ENCODE measurements at places on chromosomes 3 and 15. TPM values are rescaled to one million over a fixed set of nuclear protein-coding genes. Genes with fewer than 3 reads are reported as not detected.

Gene CHRNA7
- 1.1 TPM for total RNA-seq

Gene SYNPR
- total RNA-seq: 8.3 TPM

DNA sequence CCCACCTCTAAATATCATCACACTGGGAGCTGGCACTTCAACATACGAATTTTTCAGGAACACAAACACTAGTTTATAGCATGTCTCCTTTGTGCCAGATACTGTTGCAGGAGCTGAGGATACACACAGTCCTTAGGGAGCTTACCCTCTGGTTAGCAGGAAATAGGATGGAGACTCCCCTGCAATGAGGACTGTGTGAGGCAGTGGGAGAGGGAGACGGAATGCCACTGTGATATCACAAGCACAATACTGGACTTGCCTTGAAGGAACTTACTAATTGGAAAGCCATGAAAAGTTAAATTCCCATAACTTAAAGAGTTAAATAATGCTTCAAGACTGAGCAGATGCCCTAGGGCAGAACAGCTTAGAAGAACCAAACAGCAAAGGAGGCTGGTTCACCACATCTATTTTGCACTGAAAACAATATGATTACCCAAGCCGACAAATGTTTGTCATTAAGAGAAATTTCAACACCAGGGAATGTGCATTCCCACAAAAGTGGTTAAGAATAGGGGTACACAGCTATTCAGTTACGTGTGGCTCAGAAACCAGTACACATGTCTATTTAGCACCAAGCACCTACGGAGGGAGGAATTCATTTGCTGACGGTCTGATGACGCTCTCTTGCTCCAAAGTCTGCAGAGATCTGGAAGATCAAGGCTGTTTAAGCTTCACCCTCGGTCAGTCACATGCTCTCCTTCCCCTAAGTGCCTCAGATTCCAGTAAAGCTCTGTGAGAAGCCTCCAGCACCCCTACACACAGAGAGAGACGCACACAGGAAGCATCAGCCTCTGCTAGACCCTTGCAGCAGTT lies 5.2 kb downstream of the TBC1D2B start:
- DNase-seq: no peak

GRCh38 chr3:189883113-189883753 lies 237.5 kb downstream of the P3H2 start:
- DNase-seq: no peak

- no peak for DNase-seq
These were observed 417.4 kb upstream of the DPH6 start for GRCh38 chr15:35963326-35963725.

DNA sequence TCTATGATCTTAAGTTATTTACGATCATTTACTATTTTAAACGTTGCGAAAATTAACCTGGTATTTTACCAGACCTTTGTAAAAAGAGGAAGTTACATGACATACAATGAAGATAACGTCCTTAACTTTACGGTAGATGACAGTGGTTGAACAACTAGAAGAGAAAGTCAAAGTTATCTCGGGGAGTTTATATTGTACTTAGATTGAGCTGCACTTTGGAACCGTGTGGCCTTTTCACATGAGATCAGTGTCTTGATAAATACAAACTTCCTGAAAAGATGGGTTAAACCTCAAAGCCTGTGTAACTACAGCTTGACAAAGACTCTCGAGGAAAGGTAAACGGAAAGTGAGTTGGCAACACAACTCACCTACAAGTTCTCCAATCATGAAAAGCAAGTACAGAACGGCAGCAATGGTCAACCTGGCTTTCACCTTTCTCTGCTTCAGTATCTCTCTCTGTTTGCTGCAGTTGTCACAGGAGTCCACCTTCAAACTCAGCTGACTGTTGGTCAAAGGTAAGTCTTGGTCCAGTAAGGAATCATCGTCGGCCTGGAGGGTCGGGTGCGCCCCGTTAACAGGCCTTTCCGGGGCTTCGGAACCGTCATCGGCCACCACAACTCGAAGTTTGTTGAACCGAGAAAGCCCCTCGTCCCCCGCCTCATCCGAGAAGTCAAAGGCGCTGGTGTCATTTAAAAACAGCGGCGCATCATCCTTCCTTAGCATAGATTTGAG lies 793 bp downstream of the SLC30A4 start:
- no peak for DNase-seq

DNA sequence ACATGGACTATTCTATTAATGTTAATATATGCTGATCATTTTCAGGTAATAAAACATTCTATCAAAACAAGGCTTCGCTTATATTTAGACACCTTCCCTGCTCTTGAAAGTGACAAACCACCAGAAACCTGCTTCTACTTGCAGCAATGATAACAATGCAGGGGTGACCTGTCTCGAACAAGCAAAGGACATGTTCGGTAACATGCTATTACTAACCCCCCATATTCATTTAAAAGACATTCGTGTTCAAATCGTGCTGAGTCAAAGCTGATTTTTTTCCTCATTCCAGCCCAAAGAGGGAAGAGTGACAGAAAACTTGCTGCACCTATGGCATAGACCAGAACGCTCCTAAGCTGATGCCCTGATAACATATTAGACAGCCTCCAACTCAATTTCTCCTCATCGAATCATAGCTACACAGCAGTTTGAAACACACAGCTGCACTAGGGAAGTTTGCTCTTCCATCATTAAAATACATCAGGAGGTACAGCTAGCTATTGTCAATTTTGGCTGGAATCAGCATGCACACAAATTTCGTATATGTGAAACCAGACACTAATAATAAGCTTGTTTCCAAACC lies 341.5 kb downstream of the FOXP1 start:
- no peak for DNase-seq
